ENCODE measurements at places on chromosomes 2 and 18. TPM values are rescaled to one million over a fixed set of nuclear protein-coding genes. Genes with fewer than 3 reads are reported as not detected.
A peak's percentile ranks its signal among the peaks of the same experiment; 100 is the strongest.

GRCh38 chr18:44473394-44474066, 207.2 kb upstream of the SETBP1 start:
- no peak for DNase-seq

- no peak for DNase-seq
Measured at GRCh38 chr2:104864280-104865095, 10.6 kb downstream of the POU3F3 start.

Gene C2orf81
- total RNA-seq: 0.17 TPM

Gene IRS1
- 0.23 TPM for total RNA-seq

GRCh38 chr2:205681401-205682238, 681 bp upstream of the NRP2 start:
- DNase-seq: peak; percentile 62

DNA sequence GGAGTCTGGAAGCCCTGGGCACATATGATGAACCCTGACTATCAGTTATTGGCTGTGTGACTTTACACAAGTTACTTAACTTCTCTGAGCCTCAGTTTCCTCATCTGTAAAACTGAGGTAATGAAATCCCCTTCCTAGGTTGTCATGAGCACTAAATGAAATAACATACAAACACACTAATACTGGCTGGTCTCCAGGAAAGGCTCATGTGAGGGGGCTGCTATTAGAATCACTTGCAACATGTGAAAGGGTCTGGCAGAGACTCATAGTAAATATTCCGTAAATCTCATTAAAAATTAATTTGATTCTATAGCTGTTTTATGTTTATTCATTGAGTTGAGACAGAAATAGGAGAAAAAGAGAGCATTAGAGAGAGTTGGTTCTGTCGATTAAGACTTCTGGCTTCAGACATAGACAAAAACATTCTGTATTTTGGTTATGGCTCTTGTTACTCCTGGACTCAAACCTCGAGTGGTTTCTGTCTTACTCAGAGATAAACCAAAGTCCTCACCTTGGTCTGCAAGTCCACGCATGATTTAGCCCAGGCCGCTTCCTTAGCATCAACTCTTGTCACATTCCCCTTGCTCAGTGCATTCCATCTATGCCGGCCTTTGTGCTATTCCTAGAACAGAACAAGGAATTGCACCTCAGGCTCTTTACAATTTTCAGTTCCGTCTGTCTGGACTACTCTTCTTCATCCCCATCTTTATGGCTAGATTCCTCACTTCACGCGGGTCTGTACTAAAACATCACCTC, 139.1 kb downstream of the NXPH2 start:
- DNase-seq: no peak

DNA sequence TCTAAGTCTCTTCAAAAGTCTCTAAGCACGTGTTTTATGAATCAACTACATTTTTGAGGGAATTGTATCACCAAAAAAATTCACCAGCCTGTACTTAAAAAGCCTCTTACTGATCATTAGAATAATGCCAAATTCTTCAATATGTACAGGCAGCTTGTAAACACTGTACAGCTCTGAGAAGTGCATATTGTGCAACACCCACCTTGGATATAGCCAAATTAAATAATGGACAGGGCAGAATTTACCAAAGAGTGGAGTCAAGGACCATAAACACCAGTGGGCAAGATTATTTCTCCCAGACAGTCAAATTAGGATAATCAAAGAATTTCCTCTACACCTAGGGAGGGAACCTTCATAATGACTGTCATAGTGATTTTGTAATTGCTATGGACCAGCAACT, 338.2 kb downstream of the NR4A2 start:
- no peak for DNase-seq

DNA sequence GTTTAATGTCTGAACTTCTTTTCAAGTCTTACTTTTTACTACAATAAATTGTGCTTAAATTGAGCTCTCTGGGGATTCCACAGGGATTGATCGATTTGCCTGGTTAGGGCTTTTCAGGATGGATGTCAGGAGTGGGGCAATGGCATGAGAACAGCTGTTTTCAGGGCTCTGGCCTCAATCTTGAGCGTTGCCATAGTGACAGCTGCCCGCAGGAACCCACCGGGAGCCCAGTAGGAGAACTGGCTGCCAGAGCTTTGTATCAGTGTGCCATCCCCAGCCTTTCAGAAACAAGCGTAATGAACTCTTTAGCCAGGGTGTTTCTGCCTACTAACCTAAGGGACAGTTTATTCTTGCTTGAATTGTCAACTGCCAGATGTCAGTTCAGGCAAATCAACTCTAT, 93.5 kb downstream of the GALNT3 start:
- no peak for DNase-seq

DNA sequence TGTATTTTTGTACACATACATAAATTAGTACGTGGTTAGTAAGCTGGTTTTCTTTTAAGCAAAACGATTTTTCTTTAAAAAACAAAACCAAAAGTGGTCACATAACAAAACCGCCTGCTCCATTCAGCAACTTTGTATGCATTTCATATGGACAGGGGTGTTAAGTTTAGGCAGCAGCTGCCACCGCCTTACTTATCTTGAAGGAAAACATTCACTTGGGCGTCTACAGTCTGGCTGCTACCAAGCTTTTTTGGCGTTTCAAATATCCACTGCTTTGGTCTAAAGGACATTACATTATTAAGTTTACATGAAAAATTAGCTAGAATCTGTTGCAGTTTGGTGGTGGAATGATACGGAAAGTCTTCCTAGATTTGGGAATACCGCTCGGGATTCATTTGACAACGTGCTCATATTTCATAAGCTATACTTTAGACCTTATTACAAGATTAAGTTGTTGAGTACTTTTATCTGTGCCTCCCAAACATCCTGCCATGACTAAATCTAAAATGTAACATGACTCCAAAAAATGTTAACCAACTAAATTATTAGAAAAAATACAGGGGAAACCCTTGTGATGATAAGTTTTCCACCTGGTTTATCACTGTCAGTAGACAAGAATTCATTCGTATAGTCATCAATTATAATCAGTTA, 214.8 kb downstream of the NEDD4L start:
- no peak for DNase-seq

Gene DGUOK
- 36.4 TPM for total RNA-seq

- DNase-seq: peak; percentile 45
Measured at GRCh38 chr2:38602136-38602731, 494 bp downstream of the HNRNPLL start.

DNA sequence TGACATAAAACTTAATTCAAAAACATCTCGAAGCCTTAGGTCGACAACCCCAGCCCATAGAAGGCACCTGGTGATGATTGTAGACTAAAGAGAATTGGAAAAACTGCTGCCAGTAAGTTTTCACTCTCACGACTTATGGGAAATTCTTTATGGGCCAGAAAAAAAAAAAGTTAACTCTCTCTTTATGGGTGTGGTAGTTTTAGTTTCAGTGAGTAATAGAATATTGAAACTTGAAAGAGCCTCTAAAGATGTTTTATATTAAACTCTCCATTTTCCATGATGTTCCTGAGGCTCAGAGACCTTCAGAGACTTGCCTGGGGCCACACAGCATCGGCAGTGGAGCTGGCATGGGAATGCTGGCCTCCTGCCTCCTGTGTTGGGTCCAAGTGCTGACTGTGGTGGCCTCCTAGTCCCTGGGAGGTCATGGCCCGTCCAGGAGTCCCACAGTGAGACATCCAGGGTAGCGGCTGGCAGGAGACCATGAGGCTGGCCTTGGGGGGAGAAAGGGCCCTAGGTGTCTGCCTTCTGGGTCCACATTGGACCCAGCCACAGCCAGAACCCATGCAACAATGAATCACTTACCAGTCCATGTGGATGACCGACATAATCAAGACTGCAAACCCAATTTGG, 158.9 kb downstream of the SEPTIN10 start:
- no peak for DNase-seq

GRCh38 chr2:230864605-230865306, at the start of gene ITM2C:
Gene ITM2C, plus strand, starts transcription at chr2:230864942. Its CDS starts 84 bp downstream, at chr2:230865026.
- peak; percentile 24 for DNase-seq

Gene SLC9A2
- not detected for total RNA-seq

DNA sequence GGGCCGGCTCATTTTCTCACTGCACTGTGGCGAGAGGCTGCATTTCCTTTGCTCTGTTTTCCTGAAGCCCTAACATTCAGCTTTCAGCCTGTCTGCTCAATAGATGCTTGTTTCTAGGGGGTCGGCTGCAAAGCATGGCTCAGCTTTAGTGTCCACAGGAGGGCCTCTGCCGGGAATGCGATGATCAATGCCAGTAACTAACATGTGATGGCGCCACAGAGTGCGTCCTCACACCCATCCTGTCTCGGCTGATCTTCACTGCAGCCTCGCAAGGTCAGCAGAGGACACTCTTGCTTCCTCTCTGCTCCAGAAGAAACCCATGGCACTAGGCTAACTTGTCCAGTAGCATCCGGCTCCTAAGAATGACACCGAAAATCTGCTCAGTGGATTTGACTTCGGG, 156.4 kb upstream of the PXDN start:
- no peak for DNase-seq

DNA sequence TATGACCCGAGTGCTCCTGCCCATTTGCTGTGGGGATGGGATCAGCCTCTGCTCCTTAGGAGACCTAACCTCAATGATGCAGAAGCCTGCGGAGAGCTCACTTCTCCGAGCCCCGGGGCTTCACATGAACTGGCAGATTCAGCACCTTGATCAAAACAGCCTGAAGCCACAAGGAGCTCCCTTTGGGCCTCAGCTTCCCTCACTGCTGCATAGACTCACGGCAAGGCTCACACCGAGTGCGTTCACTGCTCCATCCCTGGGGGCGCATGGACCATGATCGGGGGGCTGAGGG, 33.0 kb downstream of the CRACDL start:
- DNase-seq: no peak

Gene HOXD3
- 19.2 TPM for total RNA-seq

Gene LYG1
- total RNA-seq: 0.28 TPM

- DNase-seq: no peak
Measured at GRCh38 chr2:20961858-20962257, 82.0 kb downstream of the APOB start.

GRCh38 chr2:105121434-105121833, 83.6 kb downstream of the MRPS9 start:
- DNase-seq: no peak

Gene LIMS3
- total RNA-seq: 9.4 TPM

Gene WDR33
- 54.9 TPM for total RNA-seq
